ENCODE measurements at places on chromosomes 6 and 20.

GRCh38 chr20:25489221-25489871 is 81.9 kb downstream of the GINS1 start:
- no peak for DNase-seq

DNA sequence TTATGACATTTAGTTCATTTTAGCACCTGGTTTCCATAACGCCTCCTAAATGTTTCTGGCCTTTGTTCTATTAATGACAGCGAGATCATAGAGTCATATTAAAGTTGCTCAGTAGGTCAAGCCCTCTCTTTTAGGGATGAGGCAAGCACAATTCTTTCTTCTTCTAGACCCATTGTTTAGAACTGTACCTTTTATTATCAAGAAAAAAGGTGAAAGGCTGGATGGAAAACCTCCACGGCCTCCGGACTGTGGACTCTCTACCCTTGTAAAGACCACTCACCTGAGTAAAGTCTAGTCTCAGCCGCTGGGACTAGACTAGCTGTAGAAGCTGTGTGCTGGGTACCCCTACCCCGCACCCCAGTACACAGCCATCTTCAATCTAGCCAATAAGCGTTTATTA is 6.0 kb upstream of the AFDN start:
- DNase-seq, result no peak

DNA sequence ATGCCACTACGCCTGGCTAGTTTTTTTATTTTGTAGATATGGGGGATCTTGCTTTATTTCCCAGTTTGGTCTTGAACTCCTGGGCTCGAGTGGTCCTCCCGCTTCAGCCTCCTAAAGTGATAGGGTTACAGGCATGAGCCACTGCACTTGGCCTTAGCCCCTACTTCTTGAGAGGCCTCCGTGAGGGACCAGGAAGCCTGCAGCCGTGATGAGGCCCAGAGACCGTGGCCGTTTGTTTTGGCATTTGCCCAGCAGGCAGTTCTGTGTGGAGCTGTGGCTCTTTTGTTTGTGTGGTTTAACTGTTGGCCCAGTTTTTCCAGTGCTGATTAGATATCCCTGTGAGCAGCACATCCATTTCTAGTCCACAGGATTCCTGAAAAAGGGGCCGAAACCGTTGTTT is 39.8 kb downstream of the SRSF3 start:
- no peak for DNase-seq

- no peak for DNase-seq
These were observed 13.3 kb upstream of the PCMTD2 start for GRCh38 chr20:64242003-64242796.

DNA sequence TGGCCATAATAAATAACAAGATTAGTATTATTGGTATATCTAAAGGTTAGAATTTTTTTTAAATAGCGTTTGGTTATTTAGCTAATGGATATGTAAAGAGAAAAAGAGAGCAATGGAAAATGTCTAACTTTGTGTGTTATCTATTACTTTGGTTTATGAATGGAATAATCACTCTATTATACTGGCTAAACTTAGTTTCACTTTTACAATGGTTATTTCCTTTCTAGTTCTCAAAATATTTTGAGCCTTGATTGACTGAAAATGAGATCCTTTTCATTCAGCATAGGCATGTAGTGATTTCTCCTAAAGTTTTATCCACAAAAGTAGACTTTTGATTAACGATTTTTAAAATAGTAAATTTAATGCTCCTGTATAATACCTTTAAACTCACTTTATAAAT is 51.6 kb upstream of the MLIP start:
- DNase-seq, result no peak

DNA sequence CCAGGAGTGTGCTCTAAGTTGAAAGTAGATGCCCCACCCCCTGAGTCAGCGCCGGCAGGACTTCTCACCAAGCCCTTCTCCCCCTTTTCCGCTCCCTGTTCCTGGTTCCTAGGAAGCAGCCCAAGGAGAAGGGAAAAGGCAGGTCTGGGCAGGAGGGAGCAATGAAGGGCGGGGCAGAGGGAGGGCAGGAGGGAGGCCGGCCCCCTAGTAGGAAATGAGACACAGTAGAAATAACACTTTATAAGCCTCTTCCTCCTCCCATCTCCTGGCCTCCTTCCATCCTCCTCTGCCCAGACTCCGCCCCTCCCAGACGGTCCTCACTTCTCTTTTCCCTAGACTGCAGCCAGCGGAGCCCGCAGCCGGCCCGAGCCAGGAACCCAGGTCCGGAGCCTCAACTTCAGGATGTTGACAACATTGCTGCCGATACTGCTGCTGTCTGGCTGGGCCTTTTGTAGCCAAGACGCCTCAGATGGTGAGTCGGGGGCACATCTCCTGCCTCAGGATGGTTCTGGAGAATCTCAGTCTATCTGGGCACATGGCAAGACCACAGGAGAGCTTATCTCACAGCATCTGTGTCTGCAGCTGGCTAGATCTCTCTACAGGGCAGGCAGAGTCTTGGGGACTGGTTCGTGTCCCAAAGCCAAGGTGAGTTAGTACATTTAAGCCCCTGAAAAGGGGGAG is at the start of gene PROCR:
Gene PROCR, plus strand, starts transcription at position 320 of the 681 bp plus-strand sequence. Its CDS starts 83 bp downstream, at position 403.
- DNase-seq, result peak; percentile 14

GRCh38 chr6:119267126-119267905 is 82.2 kb downstream of the MAN1A1 start:
- no peak for DNase-seq

DNA sequence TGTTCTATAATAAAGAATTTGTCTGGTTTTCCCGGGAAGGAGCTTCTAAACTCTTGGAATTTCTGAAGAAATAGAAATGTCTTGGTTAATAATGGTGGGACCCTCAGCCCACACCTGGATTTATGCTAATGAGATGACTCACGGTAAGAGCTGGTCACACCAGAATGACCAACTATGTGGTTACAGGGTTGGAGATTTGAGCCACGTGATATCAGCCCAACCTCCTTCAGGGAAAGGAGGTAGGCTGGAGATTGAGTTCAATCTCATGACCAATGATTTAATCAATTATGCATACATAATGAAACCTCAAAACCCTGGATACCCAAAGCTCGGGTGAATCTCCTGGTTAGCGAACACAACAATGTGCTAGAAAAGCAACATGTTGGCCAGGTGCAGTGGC is 22.1 kb upstream of the CDKN1A start:
- DNase-seq, result no peak

GRCh38 chr6:117616391-117617209 is 14.3 kb upstream of the GOPC start:
- DNase-seq, result peak; percentile 4

DNA sequence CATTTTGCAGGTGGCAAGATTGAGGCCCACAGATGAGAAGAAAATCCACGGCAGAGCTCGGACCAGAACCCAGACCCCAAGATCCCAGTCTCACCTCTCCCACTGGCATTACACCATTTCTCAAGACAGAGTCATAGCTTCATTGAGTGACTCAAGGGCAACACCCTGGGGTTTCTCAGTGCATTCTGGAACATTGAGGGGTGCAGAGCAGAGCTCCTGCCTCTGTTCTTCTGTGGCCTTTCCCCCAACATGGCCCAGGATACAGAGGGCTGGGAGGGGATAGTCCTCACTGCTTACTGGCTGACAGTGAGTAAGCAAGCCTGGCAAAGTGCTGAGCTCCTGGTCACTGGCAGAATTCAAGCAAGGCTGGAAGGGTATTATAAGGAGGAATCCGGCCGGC is 74.0 kb downstream of the MDGA1 start:
- no peak for DNase-seq

GRCh38 chr6:96604420-96604819 is 41.5 kb downstream of the FHL5 start:
- no peak for DNase-seq
